Activated naive CD4-positive, alpha-beta T cell (primary cell): ENCODE measurements at places on chromosomes 13 and 19.

- DNase-seq, result no peak
Measured at GRCh38 chr19:38545596-38545995, 72.2 kb downstream of the MAP4K1 start.

DNA sequence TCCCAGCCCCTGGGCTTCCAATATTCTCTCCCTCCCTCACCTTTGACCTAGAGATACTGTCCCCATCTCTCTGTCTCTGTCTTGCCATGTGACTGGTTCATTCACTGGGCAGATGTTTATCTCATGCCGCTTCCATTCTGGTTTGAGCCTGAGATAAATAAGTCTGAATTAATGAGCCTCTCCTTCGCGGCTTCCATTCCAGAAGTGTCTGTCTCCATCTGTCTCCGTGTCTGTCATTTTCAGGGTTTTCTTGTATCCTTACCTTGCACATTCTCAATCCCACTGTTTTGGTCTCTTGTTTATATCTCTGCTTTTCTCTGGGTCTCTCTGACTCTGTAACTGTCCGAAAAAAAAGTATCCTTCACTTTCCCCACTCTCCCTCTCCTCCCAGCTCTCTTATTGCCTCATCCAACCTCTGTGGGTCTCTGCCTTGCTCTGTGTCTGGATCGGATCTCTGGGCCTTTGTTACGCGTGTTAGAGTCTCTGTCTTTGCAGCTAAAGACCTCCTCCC is 4.3 kb downstream of the SPHK2 start:
- DNase-seq, result no peak

GRCh38 chr13:66492479-66492878 is 737.7 kb downstream of the PCDH9 start:
- no peak for DNase-seq

DNA sequence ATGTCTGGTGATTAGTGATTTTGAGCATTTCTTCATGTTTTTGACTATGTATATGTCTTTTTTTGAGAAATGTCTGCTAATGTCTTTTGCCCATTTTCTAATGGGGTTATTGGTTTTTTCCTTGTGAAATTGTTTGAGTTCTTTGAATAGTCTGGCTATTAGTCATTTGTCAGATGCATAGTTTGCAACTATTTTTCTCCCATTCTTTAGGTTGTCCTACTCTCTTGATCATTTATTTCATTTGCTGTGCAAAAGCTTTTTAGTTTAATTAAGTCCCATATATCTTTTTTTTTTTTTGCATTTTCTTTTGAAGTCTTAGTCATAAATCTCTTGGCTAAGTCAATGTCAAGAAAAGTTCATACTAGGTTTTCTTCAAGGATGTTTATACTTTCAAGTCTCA is 449.8 kb downstream of the DACH1 start:
- DNase-seq, result no peak
